H7 (cell line): ENCODE measurements at places on chromosomes 3 and 15. TPM values are rescaled to one million over a fixed set of nuclear protein-coding genes. Genes with fewer than 3 reads are reported as not detected.

IL16 gene
- 1.4 TPM in 1 of 2 replicates, not detected in the other for total RNA-seq

DNA sequence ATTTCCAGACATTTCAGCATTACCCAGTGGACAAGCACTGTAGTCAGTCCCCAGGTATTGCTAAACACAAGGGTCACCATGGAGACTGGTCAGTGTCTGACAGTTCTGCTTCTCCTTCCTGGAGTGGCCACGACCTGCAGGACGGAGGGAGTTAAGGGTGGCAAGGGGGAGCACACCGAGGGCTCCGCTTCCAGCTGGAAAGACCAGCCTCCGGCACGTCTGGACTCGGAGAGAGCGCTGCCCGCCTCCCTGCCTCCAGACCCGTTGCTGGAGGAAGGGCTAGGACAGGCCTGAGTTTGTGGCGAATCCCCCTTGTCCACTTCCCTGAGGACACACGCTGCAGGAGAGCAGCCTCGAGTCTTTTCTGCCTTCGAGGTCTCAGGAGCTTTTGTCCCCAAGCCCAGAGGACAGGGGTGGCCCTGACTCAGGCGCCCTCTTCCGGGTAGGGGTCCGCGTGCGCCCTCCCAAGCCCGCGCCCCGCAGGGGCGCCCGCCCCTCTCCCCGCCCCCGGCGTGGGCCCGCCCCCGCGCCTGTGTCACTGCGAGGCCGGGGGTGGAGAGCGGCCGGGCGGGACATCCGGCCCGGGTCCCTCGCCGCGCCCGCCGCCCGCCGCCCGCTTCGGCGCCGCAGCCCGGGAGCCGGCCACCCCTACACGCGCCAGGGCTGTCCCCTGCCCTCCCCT is at the start of gene CHST14:
Gene CHST14 (plus strand): TSS at position 562 of the 682 bp plus-strand sequence. CDS start 230 bp downstream, outside the sequence.
- DNase-seq, result peak; percentile 95

- peak; percentile 27 for DNase-seq
These were observed 61.9 kb upstream of the ROPN1 start for GRCh38 chr3:124053871-124054270.

- no peak for DNase-seq
These were observed 6.2 kb downstream of the CYFIP1 start for GRCh38 chr15:22973987-22974386.

- no peak for DNase-seq
These were observed 390 bp upstream of the TLE3 start for GRCh38 chr15:70098153-70098460.

DNA sequence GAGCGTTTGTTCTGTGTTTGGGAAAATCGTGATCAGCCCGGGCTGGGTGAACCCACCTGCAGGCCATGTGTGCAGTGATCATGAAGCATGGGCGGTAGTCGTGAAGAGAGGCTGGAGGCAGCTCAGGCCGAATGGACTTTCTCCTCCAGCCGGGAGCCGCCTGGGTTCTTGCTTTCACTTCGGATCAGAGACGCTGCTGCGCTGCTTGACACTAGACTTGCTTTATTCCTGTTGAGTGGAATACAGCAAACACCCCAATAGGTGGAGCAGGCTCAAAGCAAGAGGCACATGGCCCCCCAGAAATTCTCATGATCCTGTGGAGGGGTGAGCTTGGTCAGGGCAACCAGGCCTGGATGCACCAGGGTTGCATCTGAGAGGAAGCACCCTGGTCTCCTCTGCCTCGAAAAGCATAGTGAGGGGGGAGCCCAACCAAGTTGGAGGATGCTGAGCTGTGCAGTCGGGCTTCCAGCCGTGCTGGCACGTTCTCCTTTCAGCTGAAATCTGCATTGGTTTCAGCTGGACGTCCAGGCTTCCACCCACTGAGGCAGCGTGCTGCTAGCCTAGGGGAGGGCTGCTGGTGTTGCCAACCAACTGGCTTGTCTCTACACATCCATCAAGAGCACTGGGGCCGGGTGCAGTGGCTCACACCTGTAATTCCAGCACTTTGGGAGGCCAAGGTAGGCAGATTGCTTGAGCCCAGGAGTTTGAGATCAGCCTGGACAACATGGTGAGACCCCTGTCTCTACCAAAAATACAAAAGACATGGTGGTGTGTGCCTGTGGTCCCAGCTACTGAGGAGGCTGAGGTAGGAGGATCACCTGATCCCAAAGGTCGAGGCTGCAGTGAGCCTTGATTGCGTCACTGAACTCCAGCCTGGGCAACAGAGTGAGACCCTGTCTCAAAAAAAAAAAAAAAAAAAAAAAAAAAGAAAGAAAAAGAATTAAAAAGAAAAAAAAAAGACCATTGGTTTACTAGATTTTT is 2.8 kb upstream of the NRROS start:
- no peak for DNase-seq

CALML4 gene
- 5.6 and 7.4 TPM in 2 replicates for total RNA-seq

LCMT2 gene
- total RNA-seq, result 5.8 and 10.3 TPM in 2 replicates
